Activated T-cell treated with anti-CD3 and anti-CD28 coated beads for 48 hours (primary cell): ENCODE measurements at places on chromosomes 2 and 18.

DNA sequence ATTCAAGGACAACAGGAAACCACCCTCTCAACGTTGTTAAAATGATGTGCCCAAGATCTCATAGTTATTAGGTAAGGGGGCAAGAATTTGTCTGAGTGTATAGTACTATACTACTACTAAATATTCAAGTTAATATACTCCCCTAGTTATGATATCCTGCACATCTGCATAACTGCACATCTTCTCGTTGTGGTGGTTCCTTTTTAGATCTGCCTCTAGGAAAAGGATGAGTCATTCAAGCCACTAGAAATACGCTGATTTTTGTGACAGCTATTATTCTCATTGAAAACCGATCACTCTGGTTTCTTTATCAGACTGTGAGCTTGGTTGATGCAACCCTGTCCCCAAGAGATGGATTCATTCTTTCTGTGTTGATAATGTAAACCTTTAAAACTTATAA lies 1067.0 kb upstream of the FANCL start:
- DNase-seq, result no peak

DNA sequence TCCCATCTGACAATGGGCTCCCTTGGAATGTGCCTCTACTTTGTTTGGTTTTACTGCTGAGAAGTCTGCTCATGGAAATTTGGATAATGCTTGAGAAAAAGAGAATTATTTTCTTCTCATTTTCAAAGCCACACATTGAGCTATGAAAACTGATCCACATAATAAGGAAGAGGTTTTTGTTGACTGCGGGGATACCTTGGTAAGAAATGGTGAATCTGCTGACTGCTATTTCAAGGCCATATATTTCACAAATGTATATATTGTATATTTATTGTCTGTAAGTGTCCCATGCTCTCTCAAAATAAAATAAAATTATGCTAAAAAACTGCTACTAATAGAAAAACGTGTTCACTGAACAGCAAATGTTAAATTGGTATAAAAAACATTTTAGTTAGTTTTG lies 15.1 kb downstream of the SH3YL1 start:
- DNase-seq, result no peak

DNA sequence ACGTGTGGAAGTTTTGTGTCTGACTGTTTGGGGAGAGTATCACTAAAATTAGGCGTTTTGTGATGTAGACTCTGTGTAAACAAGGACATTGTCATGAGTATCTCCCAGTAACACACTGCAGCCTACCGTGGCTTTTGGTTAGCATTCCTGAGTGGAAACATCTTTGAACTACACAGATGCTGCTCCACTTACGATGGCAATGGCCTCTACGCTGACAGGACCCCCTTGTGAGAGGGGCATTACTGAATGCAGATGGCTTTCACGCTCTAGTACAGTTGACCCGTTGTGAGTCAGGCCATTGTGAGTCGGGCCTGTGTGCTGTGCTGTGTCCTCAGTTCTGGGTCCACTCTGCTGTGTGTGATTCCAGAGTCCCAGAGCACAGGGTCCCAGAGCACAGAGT lies 34.4 kb upstream of the ADNP2 start:
- no peak for DNase-seq

DNA sequence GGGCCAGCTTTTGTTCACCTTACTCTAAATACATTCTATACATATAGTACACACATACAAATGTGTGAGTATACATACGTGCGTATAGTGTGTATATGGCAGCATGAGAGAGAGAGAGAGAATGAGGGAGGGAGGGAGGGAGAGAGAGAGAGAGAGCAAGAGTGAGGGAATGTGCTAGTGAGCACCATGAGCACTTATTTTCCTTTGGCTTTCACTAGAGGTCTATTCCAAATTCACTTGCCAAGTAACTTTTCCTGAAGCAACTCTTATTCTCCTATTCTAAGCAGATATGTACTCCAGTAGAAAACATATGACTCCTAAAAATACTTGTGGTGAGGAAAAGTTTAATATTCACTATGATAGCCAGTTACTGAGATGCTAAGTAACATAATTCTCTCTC lies 85.7 kb downstream of the COBLL1 start:
- no peak for DNase-seq

- DNase-seq, result no peak
Observed at GRCh38 chr18:53861185-53861584, 363.3 kb downstream of the MBD2 start.
